ENCODE measurements at places on chromosomes 6 and 20.

DNA sequence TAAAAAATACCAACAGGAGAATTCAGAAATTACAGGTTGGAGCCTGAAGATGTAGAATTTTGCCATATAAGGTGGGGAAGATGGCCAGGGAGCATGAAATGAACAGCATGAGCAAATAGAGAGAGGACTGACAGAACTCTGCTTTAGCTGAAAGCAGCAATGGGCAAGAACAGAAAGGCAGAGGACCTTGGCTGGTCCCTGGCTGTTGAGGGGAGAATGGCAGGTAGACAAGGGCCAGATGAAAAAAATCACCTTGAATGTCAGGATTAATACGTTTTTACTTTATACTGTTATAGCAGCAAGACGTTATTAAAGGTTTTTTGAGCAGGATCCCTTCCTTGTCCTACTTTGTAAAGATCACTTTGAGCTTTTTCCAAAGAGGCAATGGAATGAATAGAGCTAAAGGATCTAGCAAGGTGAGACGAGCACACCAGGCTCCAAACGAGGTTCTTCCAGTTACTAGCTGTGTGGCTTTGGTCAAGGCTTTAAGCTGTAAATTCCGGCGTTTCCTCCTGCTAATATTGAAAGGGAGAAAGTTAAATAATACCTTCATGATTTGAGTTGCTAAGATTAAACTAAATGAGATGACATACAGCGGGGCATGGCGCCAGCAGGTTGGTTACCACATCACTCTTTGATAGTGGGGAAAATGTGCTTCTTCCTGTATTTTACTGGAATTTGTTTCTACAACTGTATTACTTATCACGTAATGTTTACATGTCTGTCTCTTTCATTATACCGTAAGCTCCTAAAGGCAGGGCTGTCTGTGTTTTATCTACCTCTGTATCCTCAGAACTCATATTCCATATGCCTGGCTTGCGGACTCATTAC lies 776 bp downstream of the PPIL1 start:
- peak; percentile 14 for DNase-seq

- no peak for DNase-seq
Measured at GRCh38 chr6:31979238-31979898, 2.5 kb upstream of the C4A start.

- DNase-seq, result peak; percentile 71
Measured at GRCh38 chr6:110528101-110528929, 51.9 kb upstream of the SLC22A16 start.

- DNase-seq, result no peak
Measured at GRCh38 chr6:30894935-30895334, 10.6 kb downstream of the DDR1 start.

GRCh38 chr6:91487696-91488392 lies 901.0 kb upstream of the MAP3K7 start:
- DNase-seq, result no peak

DNA sequence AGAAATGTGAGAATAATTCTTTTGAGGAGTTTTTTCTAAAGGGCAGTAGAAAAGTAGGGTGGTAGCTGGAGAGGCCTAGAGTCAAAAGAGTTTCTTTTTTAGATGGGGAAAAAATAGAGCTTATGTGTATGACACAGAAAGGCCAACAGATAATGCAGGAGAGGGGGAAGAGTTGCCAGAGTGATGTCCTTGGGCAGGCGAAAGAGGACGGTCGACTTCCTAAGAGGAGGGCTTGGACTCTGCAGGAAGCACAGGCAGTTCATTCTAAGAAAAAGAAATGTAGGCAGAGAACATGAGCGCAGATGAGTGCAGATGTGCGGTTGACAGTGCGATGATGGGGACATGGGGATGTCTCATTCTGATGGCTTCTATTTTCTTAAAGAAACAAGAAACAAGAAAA lies 68.9 kb downstream of the PAK5 start:
- no peak for DNase-seq

GRCh38 chr6:18352842-18353241 lies 34.3 kb upstream of the RNF144B start:
- DNase-seq, result no peak
